ENCODE measurements at places on chromosomes 13 and 19. TPM values are rescaled to one million over a fixed set of nuclear protein-coding genes. Genes with fewer than 3 reads are reported as not detected.

Gene CFD
- 2.1 TPM for total RNA-seq

Gene SLC15A1
- not detected for total RNA-seq

Gene CFAP97D2
- total RNA-seq: not detected

Gene CLC
- total RNA-seq: not detected

Gene CD22
- total RNA-seq: 0.63 TPM

Gene GPX4
- total RNA-seq: 177 TPM

Gene LMTK3
- total RNA-seq: 2.8 TPM

Gene ZNF574
- 14.0 TPM for total RNA-seq

Gene CLEC11A
- total RNA-seq: 2.3 TPM

Gene MBD3L2
- total RNA-seq: not detected

Gene ZNF45
- total RNA-seq: 16.5 TPM

Measured in activated CD8-positive, alpha-beta T cell treated with anti-CD3 and anti-CD28 coated beads, Interleukin-2, amount 10 ng/mL, durations not matched to agents 7 days and 5 days (primary cell).